ENCODE measurements at places on chromosomes 7 and 10.

GRCh38 chr10:113970641-113971040 is 73.0 kb upstream of the ADRB1 start:
- DNase-seq: no peak

- DNase-seq: no peak
These were observed 32.1 kb downstream of the HIPK2 start for GRCh38 chr7:139745678-139746143.

DNA sequence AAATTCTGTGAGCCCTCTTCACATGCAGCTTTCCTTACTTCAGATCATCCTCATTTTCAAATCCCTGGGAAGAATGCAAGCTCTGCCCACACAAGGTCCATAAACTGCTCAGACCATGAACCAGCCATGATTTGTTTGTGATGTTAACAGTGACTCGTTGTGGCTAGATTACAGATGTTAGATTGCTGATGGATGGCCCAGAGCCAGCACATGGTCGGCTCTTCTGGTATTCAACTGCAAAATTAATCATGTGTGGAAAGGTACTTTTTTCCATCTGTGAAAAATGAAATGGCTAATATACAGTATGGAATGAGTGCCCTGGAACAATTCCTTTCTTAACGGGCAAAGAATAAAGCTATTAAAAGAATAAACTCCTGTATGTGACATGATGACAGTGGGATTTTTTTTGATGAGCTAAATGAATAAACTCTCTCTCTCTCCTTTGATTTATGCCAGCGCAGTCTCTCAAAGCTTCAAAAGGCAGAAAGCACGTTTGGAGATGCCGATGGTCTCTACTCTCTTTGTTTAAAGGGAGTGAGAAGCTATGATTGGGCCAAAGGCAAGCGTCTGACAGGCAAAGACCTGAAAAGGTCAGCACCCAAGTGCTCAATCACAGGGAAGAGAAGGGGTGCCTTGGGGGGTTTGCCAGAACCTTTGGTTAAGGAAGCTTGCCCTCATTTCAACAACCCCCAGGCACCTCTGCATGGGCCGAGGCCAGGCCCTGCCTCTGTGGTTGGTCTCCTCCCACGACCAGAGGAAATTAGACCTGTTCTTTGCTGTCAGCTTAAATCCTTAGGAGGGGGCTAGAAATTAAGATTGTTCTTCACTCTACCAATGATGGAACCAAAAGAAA is 444.0 kb upstream of the NFE2L3 start:
- DNase-seq: no peak

DNA sequence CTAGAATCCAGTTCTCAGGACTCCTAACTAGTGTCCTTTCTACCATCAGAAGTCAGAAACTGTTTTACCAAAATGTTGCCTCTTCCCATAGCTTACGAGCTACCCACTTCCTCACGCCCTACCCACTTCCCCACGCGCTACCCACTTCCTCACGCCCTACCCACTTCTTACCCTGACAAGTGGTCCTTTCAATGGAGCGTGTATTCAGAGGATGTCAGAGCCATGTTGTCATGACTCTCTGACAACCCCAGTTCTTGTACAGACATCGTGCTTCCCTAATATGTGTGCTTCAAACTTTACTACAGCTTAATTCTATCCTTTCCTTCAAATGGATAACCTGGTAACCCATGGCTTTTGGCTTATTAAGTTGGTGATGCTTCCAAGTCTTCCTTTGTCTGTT is 84.8 kb upstream of the PHF14 start:
- no peak for DNase-seq

DNA sequence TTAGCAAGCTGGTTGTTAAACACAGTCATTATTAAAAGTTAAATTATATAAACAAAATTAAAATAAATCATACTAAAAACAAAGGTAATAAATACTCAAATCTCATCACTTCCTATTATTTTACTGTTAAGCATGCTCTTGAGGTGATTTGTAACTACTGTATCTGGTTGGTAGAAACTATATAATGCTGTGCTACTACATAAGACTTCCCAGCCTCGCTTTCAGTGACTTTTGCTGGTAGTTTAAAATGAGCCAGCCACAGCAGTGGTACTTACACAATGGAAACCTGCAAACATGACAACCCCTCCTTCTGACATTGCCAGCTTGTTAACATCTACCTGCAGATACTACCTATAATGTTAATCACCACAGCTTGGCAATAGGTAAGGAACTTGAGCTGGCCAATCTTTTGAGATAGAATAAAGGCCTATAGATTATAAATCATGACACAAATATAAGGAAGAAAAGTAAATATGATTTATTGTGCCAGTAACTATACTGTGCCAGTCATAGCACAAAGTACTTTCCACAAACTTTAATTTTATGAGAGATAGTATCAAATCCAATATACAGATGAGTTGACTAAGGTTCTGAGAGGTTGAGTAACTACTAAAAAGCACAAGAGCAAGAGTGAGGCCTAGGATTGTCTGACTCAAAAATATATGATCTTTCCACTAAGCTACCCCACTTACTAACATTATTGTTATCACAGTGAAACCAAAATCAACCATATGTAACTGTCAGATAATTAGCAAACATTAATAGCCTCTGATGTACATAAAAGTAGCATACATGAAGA is 181.1 kb upstream of the ASAH2 start:
- no peak for DNase-seq

DNA sequence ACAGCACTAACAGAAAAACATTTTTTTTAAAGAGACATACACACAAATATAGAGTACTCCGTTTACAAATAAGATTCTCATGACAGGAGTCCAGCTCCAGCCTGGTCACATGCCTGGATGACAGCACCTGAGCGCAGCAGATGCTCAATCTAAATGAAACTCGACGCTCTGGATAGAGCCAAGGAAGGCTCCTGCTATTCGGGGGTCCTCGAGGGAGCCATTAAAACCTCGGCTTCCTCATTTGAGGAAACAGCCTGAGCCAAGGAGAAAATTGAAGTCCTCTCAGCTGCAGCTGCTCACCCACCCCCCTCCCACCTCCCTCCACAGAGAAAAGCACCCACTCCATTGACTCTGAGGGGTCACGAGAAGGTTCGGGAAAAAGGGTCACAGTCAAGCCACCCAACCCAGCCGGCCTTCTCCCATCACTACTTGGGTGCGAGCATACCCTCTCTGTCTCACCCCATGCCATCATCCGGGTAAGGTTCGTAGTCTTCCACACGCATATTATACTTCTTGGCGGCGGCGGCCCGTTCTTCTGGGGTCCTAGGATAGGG is 673 bp downstream of the NDUFB8 start:
- no peak for DNase-seq

- DNase-seq: no peak
These were observed 6.4 kb downstream of the ANTXRL start for GRCh38 chr10:46293228-46293627.

DNA sequence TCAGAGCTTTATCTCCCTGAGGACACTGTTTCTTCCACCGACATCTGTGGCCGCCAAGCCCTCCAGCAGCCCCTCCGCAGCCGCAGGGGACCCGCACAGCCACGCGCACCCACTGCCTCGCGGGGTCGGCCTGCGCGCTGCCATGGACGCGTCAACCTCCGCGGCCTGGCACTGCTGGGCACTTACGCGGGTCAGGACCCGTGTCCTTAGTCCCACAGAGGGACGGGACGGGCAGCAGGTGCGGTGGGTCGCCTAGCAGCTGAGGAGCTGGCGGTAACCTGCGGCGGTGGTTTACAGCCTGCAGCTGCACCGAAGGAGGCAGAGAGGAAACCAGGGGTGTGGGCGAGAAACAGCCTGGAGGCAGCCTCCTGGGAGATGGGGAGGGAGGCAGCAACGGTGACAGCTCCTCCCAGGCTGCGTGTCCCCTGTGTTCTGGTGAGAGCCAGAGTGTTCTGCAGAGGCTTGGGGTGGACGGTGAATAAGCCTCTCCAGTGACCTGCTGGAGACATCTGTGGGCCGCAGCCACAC is 61.3 kb downstream of the SEC61G start:
- DNase-seq: no peak

- DNase-seq: no peak
These were observed 712.5 kb upstream of the ANKRD30A start for GRCh38 chr10:36412942-36413341.

GRCh38 chr10:75245354-75246250 is 9.8 kb upstream of the COMTD1 start:
- no peak for DNase-seq

- no peak for DNase-seq
These were observed 11.6 kb downstream of the CD36 start for GRCh38 chr7:80650030-80650429.

Measured in HTR-8/SVneo (cell line).